Activated naive CD4-positive, alpha-beta T cell treated with anti-CD3 and anti-CD28 coated beads, Interleukin-2, amount 10 ng/mL, durations not matched to agents 7 days and 5 days (primary cell): ENCODE measurements at places on chromosomes 13 and 19.

- H3K36me3 ChIP-seq: peaks cover 29% of the 10 kb centered on the region
- peaks cover 37% of the 10 kb centered on the region for H3K4me1 ChIP-seq
- DNase-seq: no peak
Observed at GRCh38 chr19:7636317-7636690, 606 bp upstream of the STXBP2 start.

GRCh38 chr19:54517483-54517882, 14.9 kb downstream of the LAIR2 start:
- peak; percentile 89 for DNase-seq
- H3K27ac ChIP-seq: no peak overlapping the region
- peaks cover 8% of the 10 kb centered on the region for H3K36me3 ChIP-seq
- H3K4me3 ChIP-seq: no peak overlapping the region
- H3K4me1 ChIP-seq: peaks cover 51% of the 10 kb centered on the region

- DNase-seq: no peak
- H3K27ac ChIP-seq: no peak overlapping the region
- peaks cover 8% of the 10 kb centered on the region for H3K4me1 ChIP-seq
- peaks cover 2% of the 10 kb centered on the region for H3K36me3 ChIP-seq
- H3K4me3 ChIP-seq: no peak overlapping the region
- H3K27me3 ChIP-seq: no peaks in the 10 kb centered on the region
Observed at GRCh38 chr19:4504297-4504701, 14.0 kb downstream of the PLIN4 start.

GRCh38 chr19:17206736-17207581, 8.2 kb upstream of the USE1 start:
- no peak for DNase-seq
- no peak overlapping the region for H3K27ac ChIP-seq
- no peak overlapping the region for H3K4me3 ChIP-seq
- no peaks in the 10 kb centered on the region for H3K27me3 ChIP-seq
- H3K4me1 ChIP-seq: peaks cover 14% of the 10 kb centered on the region

DNA sequence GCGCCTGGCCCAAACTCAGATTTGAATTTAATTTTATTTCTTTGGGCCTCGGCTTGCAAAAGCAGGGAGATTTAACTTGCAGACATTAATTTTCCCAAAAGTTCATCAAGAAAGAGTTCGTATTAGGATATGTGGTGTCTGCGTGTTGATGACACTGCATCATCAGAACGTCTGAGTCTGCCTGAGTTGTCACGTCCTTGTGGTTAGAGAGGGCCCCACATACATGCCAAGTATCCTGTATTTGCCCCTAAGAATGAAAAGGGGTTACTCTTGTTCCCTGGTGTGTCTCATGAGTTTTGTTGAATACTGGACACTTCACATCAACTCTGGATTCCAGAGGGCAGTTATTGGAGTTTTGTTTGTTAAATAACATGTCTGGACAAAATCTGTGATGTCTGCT, 5.6 kb upstream of the TEX29 start:
- H3K4me3 ChIP-seq: no peak overlapping the region
- DNase-seq: no peak
- H3K27ac ChIP-seq: no peak overlapping the region
- H3K4me1 ChIP-seq: no peaks in the 10 kb centered on the region

GRCh38 chr13:32905063-32905863, 111.0 kb upstream of the KL start:
- peaks cover 3% of the 10 kb centered on the region for H3K36me3 ChIP-seq
- H3K27ac ChIP-seq: peak overlapping the region; percentile 89
- peaks cover 38% of the 10 kb centered on the region for H3K4me1 ChIP-seq
- peak overlapping the region; percentile 49 for H3K4me3 ChIP-seq
- H3K27me3 ChIP-seq: no peaks in the 10 kb centered on the region

DNA sequence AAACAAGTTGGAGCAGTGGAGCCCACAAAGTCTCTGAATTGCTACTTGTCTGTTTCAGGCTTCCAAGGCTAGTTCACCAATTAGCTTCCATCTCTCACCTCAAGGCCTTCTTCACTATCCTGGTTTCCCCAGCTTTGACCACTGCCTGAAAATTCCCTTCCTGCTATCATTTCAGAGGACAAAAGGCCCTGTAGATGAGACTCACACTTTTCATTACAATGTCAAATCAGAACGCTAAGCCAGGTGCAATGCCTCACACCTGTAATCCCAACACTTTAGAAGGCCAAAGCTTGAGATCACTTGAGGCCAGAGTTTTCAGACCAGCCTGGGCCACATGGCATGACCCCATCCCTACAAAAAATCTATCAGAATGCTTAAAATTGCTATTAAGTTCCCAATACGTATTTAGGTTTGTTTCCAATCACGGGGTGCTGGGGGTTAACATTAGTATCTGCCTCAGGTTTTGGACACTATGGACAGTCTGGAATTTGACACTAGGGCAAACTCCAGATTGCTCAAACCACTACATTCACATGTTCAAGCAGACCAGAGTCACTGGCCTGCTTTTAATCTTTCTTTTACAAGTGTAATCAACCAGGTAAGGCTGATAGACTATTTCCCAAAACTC, 5.5 kb downstream of the TPT1 start:
- H3K36me3 ChIP-seq: peaks cover 85% of the 10 kb centered on the region
- DNase-seq: no peak
- peak overlapping the region; percentile 19 for H3K4me3 ChIP-seq
- H3K4me1 ChIP-seq: peaks cover 92% of the 10 kb centered on the region
- peak overlapping the region; percentile 90 for H3K27ac ChIP-seq
- H3K27me3 ChIP-seq: no peaks in the 10 kb centered on the region

GRCh38 chr13:40130871-40131636, 475.6 kb downstream of the COG6 start:
- peaks cover 43% of the 10 kb centered on the region for H3K4me1 ChIP-seq
- no peak for DNase-seq
- H3K27ac ChIP-seq: no peak overlapping the region
- peaks cover 21% of the 10 kb centered on the region for H3K36me3 ChIP-seq
- H3K27me3 ChIP-seq: no peaks in the 10 kb centered on the region
- H3K4me3 ChIP-seq: no peak overlapping the region

- H3K27ac ChIP-seq: no peak overlapping the region
- DNase-seq: no peak
Observed at GRCh38 chr13:79395881-79396280, 10.2 kb downstream of the RBM26 start.

DNA sequence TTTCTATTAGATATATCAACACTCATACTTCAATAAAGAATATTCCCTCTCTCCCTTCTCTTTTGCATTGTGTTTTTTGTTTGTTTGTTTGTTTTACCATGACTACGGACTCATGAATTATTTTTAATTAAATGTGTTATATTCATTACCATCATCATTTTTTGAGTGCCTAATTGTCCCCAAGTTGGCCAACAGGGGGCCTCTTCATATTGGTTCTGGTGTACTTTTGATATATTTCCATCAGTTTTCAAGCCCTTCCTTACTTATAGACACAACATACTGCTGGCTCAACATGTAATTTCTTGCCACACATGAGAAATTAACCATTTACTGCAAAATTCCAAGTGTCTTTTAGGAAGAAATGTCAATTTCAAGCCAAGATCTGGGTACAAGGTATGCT, 54.5 kb upstream of the GPC6 start:
- no peaks in the 10 kb centered on the region for H3K36me3 ChIP-seq
- H3K4me1 ChIP-seq: no peaks in the 10 kb centered on the region
- no peak overlapping the region for H3K27ac ChIP-seq
- DNase-seq: no peak

- peaks cover 13% of the 10 kb centered on the region for H3K36me3 ChIP-seq
- DNase-seq: no peak
- H3K4me1 ChIP-seq: peaks cover 47% of the 10 kb centered on the region
- H3K27ac ChIP-seq: peak overlapping the region; percentile 56
Observed at GRCh38 chr19:1172353-1173158, 1.5 kb downstream of the SBNO2 start.

DNA sequence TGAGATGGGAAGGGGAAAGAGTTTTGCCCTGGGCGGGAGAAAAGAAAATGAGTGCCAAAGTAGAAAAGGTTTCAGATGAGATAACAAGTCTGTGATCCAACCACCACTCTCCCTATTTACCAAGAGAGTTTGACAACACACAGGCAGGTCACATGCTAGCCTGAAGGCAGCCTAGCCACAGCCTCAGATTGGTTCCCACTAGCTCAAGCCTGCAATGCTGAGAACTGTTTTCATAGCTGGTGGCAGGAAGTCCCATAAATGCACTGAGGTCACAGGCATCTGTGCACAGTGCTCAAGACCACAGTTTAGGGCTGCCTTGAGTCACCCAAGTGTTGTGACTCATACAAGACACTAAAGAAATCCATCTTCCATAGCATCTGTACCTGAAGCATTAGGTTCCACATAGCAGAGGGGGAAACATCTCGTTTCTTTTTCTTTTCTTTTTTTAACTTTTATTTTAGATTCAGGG, 18.5 kb upstream of the POP4 start:
- DNase-seq: peak; percentile 74
- no peaks in the 10 kb centered on the region for H3K36me3 ChIP-seq
- no peak overlapping the region for H3K4me3 ChIP-seq
- H3K27ac ChIP-seq: peak overlapping the region; percentile 76
- peaks cover 18% of the 10 kb centered on the region for H3K4me1 ChIP-seq

DNA sequence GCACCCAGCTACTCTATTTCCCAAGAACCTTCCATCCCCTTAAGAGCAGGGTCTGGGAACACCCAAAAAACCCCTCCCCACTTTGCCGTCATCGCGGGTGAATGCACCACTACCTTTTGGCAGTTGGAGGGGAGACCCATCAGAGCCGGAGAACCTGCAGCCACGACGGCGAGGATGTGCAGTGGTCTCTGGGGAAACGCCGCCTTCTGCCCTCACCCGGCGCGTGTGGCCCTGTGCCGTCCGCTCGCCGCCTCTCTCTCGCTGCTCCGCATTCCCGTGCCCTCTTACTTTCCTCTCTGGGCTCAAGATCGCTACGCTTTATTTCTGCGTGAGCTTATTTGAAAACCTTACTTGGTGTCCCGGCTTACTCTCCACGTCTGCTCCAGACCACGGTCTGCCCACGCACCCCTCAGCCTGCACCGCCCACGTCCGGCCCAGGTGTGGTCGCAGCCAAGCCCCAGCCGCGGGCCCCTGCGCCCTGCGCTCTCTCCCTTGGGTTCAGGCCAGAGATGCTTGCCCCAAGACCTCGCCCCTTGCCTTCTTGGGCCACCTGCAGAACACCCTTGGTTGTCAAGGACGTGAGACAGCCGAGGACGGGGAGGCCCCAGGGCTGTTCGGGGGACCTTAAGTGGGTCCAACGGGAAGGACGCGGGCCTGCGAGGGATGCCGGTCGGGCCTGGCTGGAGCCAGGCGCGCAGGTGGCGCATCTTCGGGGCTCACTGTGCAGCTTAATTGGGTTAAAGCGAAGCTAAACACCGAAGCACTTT, 2.0 kb upstream of the MAB21L1 start:
- peaks cover 50% of the 10 kb centered on the region for H3K27me3 ChIP-seq
- H3K27ac ChIP-seq: no peak overlapping the region
- no peak overlapping the region for H3K4me3 ChIP-seq
- H3K36me3 ChIP-seq: no peaks in the 10 kb centered on the region
- no peak for DNase-seq

DNA sequence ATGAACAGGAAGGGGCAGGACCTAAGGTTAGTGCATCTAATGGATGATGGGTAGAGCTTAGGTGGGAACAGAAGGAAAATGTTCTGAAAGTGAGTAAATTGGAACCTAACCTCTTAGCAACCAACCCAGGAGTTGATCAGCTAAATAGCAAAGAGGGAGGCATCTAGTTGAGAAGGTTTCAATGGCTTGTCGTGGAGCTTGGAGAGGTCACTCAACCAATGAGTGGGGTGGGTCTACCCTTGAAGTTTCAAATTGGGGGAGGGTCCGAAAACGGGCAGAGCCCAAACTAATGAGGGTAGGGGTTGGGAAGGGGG, 5.7 kb upstream of the SHKBP1 start:
- H3K27ac ChIP-seq: no peak overlapping the region
- no peak for DNase-seq
- peaks cover 43% of the 10 kb centered on the region for H3K27me3 ChIP-seq
- peaks cover 21% of the 10 kb centered on the region for H3K4me1 ChIP-seq
- H3K36me3 ChIP-seq: peaks cover 1% of the 10 kb centered on the region

DNA sequence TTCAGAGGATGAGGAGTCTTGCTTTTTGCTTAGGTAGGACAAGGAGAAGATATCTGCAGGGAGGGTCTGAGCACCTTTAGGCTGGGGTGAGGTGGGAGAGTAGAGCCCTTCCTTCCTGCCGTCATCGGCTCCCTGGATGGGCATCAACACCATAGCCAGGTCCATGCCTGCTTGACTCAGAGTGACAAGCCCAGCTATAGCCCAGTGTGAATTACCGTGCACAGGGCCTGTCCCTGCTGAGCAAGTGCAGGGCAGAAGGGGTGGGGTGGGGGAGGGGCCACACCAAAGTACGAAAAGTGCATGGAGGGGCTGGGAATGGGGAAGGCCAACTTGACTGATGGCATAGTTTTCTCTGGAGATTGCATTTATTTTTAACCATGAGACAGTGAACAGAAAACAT, 30.3 kb upstream of the RNF113B start:
- no peaks in the 10 kb centered on the region for H3K36me3 ChIP-seq
- H3K27ac ChIP-seq: no peak overlapping the region
- H3K4me1 ChIP-seq: no peaks in the 10 kb centered on the region
- DNase-seq: no peak

GRCh38 chr13:84917252-84917878, 881.9 kb downstream of the SLITRK6 start:
- no peak for DNase-seq
- H3K36me3 ChIP-seq: no peaks in the 10 kb centered on the region
- H3K4me1 ChIP-seq: no peaks in the 10 kb centered on the region
- H3K4me3 ChIP-seq: no peak overlapping the region
- no peaks in the 10 kb centered on the region for H3K27me3 ChIP-seq

- no peaks in the 10 kb centered on the region for H3K27me3 ChIP-seq
- H3K27ac ChIP-seq: no peak overlapping the region
- no peaks in the 10 kb centered on the region for H3K36me3 ChIP-seq
Observed at GRCh38 chr13:22018076-22018835, 347.4 kb downstream of the FGF9 start.

GRCh38 chr19:32809754-32810153, 59.8 kb downstream of the SLC7A9 start:
- no peaks in the 10 kb centered on the region for H3K36me3 ChIP-seq
- no peak overlapping the region for H3K4me3 ChIP-seq
- H3K4me1 ChIP-seq: peaks cover 18% of the 10 kb centered on the region

GRCh38 chr19:49937750-49938381, 8.6 kb upstream of the NUP62 start:
- H3K27ac ChIP-seq: no peak overlapping the region
- no peak overlapping the region for H3K4me3 ChIP-seq
- H3K27me3 ChIP-seq: peaks cover 59% of the 10 kb centered on the region
- peaks cover 4% of the 10 kb centered on the region for H3K36me3 ChIP-seq
- H3K4me1 ChIP-seq: peaks cover 27% of the 10 kb centered on the region

- H3K36me3 ChIP-seq: peaks cover 9% of the 10 kb centered on the region
- H3K27ac ChIP-seq: no peak overlapping the region
- peaks cover 16% of the 10 kb centered on the region for H3K27me3 ChIP-seq
- H3K4me3 ChIP-seq: no peak overlapping the region
Observed at GRCh38 chr19:2625434-2625833, 77.1 kb downstream of the GNG7 start.

GRCh38 chr13:40982772-40983171, 36.3 kb downstream of the ELF1 start:
- peaks cover 59% of the 10 kb centered on the region for H3K4me1 ChIP-seq
- peaks cover 42% of the 10 kb centered on the region for H3K36me3 ChIP-seq
- no peaks in the 10 kb centered on the region for H3K27me3 ChIP-seq
- DNase-seq: peak; percentile 69
- peak overlapping the region; percentile 90 for H3K4me3 ChIP-seq

- DNase-seq: no peak
- H3K27me3 ChIP-seq: no peaks in the 10 kb centered on the region
- H3K36me3 ChIP-seq: peaks cover 32% of the 10 kb centered on the region
- no peak overlapping the region for H3K27ac ChIP-seq
- peaks cover 12% of the 10 kb centered on the region for H3K4me1 ChIP-seq
- no peak overlapping the region for H3K4me3 ChIP-seq
Observed at GRCh38 chr19:38326591-38326990, 6.9 kb downstream of the KCNK6 start.
